ENCODE measurements at places on chromosomes 7 and 10.

DNA sequence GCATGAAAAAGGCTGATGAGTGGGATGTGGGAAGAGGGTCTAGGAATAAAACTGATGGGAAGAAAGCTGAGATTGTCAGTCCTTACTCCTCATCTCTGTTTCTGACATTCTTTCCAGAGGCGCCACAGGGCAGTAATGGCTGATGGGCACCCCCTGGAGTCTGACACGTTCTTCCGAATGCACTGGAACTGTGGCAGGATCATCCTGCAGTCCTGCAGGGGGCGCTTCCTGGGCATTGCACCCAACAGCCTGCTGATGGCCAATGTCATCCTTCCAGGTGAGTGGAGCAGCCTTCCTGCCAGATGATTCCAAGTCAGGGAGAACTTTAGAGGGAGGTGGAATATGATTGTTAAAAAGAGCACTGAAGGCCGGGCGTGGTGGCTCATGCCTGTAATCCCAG, 4.8 kb downstream of the FSCN3 start:
- DNase-seq = no peak

- peak; percentile 80 for DNase-seq
Measured at GRCh38 chr10:131453721-131454634, 142.5 kb upstream of the TCERG1L start.

DNA sequence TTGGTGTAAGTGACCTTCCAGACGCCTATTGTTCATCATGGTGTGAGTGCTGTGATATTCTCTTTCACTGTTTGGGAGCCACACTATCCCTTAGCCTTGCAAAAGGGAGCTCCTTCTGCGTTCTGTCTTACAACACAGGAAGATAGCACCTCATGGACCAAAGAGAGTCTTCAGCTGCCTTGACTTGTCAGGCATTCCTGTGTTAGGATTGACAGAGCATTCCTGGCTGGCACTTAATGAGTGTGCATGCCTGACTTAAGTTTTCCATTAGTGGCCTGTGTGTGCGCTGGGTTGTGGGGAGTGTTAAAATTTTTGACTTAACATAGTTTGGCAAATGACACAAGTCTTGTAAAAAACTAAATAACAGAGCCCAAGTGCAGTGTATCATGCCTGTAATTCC, 21.9 kb upstream of the MSRB2 start:
- DNase-seq = no peak

DNA sequence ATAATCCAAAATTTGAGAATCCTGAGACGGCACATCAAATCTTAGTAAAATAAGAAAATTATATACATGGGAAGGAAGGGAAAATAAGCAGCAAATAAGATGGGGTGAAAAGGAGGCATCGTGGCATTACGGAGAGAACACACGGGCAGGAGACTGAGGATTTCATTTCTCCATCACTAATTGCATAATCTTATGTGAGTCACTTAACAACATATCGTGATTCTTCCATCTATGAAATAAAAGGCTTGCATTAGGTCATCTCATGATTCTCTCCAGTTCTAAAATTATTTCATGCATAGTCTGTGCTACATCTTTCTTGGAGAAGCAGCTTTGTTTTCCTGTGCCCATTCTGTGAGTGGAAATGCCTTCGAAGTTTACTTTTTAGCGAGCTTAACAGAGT, 288.7 kb downstream of the LRMDA start:
- no peak for DNase-seq

DNA sequence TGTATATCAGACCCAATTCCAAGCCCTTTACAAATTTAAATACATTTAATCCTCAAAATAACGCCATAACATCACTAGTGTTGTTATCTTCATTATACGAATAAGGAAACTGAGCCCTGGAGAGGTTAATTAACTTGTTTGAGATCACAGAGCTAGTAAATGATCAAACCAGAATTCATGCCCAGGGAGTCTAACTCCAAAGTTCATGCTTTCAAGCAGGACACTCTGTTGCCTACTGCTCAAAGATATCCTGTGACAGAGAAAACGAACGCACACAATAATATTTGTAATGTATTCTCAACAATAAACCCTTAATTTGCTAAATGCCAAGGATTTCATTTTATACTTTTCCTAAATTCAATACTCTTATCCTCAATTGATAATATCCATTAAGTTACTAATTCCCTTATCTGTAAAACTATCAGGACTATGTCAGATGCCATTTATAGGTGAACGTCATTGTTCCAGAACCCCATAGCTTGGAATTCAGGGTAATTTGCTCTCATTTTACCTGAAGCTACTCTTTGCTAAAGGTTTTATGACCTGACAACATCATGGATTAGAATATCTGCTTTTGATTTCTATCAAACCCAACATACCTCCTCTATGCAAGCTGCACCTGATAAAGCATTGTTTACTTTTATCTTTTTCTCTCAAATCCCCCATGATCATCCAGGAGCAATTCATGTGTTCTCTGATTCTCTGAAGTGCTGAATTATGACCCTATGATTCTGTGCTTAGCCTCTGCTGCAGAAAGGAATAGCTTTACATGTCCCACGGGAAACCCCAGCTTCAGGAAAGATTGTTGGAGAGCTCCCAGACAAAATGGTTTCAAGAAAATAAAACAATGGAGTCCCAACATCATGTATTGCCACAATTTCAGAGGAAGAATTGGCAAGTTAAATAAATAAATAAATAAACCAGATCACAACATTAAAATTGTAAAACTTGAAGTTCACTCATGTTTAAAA, 150.2 kb upstream of the CDK1 start:
- no peak for DNase-seq

DNA sequence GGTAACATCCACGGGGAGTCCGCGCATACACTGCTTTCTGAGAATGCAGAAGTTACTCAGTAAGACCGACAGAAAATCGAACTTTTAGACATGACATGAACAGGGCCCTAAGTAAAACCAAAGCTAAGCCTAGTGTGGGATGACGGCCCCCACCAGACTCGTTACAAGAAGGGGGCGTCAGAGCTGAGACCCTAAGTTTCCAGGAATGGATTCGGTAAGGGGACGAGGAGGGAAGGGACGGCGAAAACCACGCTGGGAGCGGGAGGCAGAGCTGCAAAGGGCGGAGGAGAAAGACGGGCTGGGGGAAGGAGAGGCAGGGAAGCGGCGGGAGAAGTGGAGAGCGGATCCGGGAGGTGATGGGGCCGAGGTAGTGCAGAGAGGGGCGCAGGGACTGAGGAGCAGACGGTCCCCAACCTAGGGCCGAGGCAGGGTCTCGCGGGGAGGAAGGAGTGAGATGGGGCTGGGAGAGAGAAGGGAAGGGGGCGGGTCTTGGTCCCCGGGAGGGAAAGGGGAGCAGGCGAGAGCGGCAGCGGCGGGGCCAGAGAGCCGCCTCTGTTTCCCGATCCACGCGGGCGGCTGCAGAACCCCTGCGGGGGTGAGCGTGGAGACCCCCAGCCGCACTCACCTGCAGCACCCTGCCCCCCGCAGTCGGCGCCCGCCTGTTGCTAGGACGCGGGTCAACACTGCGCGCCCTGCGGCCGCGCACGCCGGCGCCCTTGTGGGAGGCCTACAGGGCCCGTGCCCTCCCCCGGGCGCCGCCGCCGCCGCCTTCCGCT, 513 bp downstream of the ODAD2 start:
- peak; percentile 69 for DNase-seq

GRCh38 chr7:90982228-90982627, 282.0 kb upstream of the FZD1 start:
- no peak for DNase-seq

GRCh38 chr7:105157278-105157677, 143.3 kb downstream of the KMT2E start:
- no peak for DNase-seq

Data from right lung (tissue), 10 donors.